ENCODE measurements at places on chromosomes 4 and X.

- no peak for DNase-seq
These were observed 200.2 kb downstream of the CLCN4 start for GRCh38 chrX:10356979-10357378.

GRCh38 chrX:154779261-154779660, 16.6 kb downstream of the DKC1 start:
- no peak for DNase-seq

DNA sequence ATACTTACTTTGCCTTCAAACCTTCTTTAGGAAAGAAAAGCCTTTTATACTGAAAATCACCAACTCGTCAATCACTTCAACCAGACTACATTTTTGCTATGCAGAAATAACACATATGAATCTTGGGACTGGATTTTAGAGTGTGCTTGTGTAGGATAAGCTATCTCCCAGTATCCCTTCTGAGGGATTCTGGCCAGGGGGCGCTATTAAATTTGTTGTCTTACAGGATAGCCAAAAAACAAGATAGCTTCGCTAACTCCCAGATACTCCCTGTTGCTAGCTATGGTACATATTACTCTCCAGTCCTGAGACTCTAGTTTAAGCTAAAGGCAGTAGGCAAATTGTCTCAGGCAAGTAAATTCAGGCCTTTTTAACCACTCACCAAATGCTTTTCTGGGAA, 167.2 kb downstream of the LHFPL1 start:
- no peak for DNase-seq

DNA sequence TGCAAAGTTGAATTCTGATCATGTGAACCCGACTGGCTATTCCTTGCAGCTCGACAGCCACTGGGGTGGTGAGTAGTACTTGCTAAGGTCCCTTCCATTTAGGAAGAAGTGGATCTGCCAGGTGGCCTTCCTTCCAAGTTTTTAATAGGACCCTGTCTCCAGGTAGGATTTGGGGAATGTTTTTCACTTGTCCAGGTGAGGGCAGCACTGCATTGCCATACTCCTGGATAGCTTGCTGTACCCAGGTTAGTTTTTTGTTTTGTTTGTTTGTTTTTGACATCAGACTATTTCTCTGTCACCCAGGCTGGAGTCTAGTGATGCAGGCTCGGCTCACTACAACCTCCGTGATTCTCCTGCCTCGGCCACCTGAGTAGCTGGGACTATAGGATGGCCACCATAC, 29.8 kb downstream of the SAGE1 start:
- DNase-seq: no peak

- DNase-seq: peak; percentile 24
These were observed 29.8 kb downstream of the FAM149A start for GRCh38 chr4:186134257-186134656.

GRCh38 chr4:15592799-15593198, 62.4 kb downstream of the FBXL5 start:
- DNase-seq: no peak

DNA sequence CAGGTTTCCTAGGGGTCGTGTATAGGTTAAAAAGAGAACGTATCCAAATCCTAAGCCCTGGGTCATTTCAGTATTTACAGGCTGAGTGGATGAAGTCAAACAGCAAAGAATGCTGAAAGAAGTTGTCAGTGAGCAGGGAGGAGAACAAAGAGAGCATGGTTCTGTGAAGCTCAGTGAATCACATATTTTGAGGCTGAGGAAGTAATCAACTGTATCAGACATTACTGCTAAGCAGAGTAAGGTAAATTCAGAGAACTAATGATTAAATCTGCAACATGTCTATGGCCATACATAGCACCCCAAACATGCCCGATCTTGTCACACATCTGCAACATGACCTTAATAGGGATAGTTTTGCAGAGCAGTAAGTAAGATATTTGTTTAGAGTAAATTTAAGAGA, 1130.3 kb downstream of the RAPGEF2 start:
- DNase-seq: no peak

- no peak for DNase-seq
These were observed 449.8 kb downstream of the C4orf33 start for GRCh38 chr4:129545599-129546278.

DNA sequence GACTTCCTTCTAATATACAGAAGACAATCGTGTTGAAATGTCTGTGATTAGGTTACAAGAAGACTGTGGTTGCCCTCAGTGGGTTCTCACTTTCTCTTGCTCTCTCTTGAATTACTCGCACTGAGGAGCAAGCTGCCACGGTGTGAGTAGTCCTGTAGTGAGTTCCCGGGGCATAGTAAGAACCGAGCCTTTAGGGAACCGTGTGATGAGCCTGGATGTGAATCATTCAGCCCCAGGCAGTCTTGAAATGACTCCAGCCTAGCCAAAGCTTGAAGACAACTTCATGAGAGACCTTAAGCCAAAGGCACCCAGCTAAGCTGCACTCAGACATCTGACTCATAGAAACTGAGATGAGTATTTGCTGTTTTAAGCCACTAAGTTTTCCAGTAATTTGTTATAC, 292.7 kb downstream of the SPOCK3 start:
- no peak for DNase-seq

- DNase-seq: no peak
These were observed 274.7 kb downstream of the GLUD2 start for GRCh38 chrX:121322159-121322558.

GRCh38 chrX:17072721-17073230, 126.3 kb downstream of the REPS2 start:
- no peak for DNase-seq

- no peak for DNase-seq
These were observed 21.9 kb downstream of the PLS3 start for GRCh38 chrX:115582616-115583495.

DNA sequence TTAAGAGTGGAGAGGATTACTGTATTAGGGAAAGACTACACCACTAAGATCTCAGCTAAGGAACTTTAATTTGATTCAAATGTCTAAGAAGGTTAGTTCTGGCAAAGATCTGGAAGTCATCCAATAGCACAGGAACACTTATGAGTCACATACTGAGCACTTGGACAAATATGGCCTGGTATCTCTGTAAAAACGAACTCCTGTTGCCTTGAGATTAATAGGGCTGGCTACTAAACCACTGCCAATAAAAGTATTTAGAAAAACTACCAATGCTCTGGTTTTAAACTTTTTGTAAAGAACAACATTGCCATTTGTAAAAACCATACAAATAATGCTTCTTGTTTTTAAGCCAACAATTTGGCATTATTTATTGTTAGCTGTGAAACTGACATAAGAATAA, 70.5 kb downstream of the SEC24D start:
- peak; percentile 25 for DNase-seq

- no peak for DNase-seq
These were observed 1.9 kb downstream of the DCAF12L2 start for GRCh38 chrX:126164226-126164625.

DNA sequence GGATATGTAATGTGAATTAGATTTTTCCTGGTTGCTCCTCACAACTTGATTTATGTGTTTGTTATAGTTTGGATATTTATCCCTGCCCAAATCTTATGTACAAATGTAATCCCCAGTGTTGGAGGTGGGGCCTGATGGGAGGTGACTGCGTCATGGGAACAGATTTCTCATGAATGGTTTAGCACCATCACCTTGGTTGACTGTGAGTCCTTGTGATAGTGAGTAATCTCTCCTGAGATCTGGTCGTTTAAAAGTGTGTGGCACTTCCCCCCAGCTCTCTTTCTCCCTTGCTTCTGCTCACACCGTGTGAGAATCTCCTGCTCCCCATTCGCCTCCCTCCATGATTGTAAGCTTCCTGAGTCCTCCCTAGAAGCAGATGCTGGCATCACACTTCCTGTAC, 2.2 kb downstream of the MID2 start:
- no peak for DNase-seq

- no peak for DNase-seq
These were observed 182.0 kb downstream of the TENT5D start for GRCh38 chrX:80602036-80602860.

DNA sequence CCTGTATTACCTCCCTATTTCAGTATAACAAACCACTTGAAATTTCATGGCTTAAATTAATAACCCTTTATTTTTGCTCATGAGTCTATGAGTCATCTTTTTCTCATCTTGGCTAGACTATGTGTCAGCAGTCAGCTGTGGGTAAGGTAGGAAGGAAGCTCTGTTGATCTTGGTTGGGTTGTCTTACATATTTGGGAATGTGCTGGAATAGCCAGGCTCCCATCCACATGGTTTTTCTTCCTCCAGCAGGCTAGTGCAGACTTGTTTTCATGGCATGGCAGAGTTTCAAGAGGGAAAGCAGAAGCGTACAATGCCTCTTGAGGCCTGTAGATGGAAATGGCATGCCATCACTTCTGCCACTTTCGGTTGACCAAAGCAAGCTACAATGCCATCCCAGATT, 89.7 kb downstream of the LINC00632 start:
- no peak for DNase-seq

- peak; percentile 79 for DNase-seq
These were observed 27.5 kb downstream of the LNX1 start for GRCh38 chr4:53563824-53564223.

GRCh38 chr4:64538219-64538618, 129.0 kb upstream of the TECRL start:
- peak; percentile 27 for DNase-seq

- no peak for DNase-seq
These were observed 7.3 kb downstream of the HGFAC start for GRCh38 chr4:3449047-3449573.

GRCh38 chr4:168240821-168241220, 77.7 kb downstream of the DDX60 start:
- no peak for DNase-seq

- no peak for DNase-seq
These were observed 155.4 kb downstream of the AFAP1 start for GRCh38 chr4:7784131-7784870.

GRCh38 chr4:184268584-184269160, 51.0 kb upstream of the ENPP6 start:
- peak; percentile 59 for DNase-seq

DNA sequence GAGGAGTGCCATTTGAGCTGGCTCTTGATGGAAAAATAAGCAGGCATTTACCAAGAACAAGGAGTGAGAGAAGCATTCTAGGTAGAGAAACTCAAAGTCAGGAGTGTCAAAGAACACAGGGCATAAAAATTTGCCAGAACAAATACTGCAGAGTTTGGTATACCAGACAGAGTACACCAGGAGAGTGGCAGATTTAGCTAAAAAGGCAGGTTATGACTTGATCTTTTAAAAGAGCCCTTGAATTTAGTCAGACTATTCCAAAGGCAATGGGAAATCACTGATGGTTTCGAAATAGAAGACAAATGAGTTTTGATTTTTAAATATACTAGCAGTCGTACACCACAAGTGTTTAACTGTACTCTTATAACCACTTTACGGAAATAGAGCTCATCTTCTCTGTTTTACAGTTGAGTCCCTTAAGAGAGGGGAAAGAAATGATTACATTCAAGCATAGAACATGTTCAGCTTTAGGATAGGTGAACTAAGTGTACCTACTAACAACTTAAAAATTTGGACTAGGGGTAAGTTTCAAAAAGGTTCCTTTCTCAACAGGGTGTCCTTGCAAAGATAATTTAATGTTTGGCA, 10.2 kb downstream of the UBE2D3 start:
- no peak for DNase-seq

DNA sequence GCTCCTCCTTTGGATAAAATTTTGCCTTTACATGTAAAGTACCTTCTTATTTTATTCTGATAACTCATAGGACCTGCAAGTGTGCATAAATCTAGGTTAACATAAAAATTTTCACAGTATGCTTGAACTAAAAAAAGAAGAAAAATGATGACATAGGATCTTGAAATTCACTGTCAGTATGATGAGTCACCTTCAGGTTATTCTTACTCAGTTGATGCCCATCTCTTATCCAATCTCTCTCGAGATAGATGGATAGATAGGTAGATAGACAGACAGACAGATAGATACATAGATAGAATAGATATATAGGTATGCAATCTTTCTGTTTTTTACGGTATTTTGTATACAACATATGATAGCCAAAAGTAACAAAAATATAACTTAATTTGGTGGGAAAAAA, 485.5 kb downstream of the NAF1 start:
- no peak for DNase-seq

GRCh38 chr4:7417639-7418038, 17.1 kb downstream of the PSAPL1 start:
- DNase-seq: no peak

DNA sequence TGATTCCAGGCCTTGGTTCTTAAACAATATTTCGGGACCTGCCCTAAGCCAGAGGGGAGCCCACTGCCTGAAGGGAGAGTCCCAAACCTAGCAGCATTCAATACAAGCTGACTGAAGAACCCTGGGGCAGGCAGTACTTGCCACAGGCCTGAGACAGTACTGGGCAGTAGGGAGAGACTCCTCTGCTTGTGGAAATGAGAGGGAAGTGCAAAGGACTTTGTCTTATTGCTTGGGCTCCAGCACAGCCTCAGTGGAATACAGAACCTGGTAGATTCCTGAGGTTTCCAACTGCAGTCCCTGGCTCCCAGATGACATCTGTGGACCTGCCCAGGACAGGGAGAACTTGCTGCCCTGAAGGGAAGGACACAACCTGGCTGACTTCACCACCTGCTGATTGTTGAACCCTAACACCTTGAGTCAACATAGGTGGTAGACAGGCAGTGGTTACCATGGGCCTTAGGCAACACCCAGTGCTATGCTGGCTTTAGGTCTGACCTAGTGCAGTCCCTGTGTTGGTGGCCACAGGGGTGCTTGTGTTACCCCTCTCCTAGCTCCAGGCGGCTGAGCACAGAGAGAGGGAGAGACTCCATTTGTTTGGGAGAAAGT, 20.3 kb upstream of the ABCG2 start:
- DNase-seq: no peak

All from Kasumi-1 (cell line).